ENCODE measurements at places on chromosomes 5 and 9. TPM values are rescaled to one million over a fixed set of nuclear protein-coding genes. Genes with fewer than 3 reads are reported as not detected.

DNA sequence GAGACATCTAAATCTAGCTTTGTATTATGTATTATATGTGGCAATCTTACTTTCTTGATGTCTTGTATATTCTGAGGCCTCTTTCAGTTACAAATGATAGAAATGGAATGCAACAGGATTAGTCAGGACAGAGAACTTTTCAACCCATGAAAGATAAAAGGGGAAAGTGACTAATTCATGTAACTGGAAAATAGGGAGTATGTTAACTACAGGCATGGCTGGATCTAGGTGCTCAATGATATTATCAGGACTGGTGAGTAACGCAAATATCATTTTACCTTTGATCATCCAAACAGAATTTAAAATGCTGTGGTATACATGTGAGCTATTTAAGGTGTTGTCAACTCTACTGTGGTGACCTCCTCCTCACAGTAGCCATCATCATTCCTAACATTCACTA lies 215.7 kb upstream of the GLRA1 start:
- no peak for DNase-seq

- no peak for DNase-seq
These were observed 245.9 kb downstream of the FSTL4 start for GRCh38 chr5:133366438-133366837.

The ZBED3 gene
- 8.1 TPM for total RNA-seq

The STC2 gene
- 0.43 TPM for total RNA-seq
